ENCODE measurements at places on chromosomes 2 and 18.

GRCh38 chr18:36871801-36872200, 42.9 kb downstream of the KIAA1328 start:
- no peak for DNase-seq
- no peak overlapping the region for H3K4me3 ChIP-seq
- no peaks in the 10 kb centered on the region for H3K4me1 ChIP-seq

DNA sequence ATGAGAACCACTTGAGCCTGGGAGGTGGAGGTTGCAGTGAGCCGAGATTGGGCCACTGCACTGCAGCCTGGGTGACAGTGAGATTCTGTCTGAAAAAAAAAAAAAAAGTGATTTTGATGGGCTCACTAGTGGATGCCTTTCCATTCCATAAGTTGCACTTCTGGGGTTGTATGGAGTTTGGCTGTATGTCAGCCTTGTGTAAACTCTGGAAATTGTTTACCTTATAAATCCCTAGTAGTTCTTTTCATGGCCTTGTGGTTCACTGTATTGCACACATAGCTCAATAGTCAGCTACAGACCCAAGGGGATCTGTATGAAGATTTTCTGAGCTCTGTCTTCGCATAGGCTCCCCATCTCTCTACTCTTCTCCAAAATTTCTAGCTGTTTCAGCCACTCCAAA, 131.9 kb downstream of the SOX11 start:
- H3K36me3 ChIP-seq = no peaks in the 10 kb centered on the region
- H3K4me3 ChIP-seq = no peak overlapping the region
- DNase-seq = no peak
- H3K27me3 ChIP-seq = no peaks in the 10 kb centered on the region

DNA sequence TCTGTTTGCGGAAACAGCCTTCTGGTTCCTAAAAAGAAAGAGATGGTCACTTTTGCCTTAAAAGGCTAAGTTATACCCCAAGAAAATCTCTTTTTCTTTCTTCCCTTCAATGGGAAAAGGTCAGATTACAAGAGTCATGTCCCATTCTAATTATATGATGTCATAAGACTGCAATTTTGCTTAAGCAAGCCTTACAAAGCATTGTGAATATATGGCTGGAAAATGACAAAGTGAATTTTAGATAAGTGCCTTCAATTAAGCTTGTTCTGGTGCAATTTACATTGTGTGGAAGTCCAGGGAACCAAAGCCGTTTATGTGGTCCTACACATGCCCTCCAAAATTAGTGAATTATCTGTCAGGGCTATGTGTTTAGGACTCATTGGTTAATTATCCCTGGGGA, 7.6 kb upstream of the BMP10 start:
- H3K27ac ChIP-seq = no peak overlapping the region
- no peaks in the 10 kb centered on the region for H3K36me3 ChIP-seq
- no peak for DNase-seq

DNA sequence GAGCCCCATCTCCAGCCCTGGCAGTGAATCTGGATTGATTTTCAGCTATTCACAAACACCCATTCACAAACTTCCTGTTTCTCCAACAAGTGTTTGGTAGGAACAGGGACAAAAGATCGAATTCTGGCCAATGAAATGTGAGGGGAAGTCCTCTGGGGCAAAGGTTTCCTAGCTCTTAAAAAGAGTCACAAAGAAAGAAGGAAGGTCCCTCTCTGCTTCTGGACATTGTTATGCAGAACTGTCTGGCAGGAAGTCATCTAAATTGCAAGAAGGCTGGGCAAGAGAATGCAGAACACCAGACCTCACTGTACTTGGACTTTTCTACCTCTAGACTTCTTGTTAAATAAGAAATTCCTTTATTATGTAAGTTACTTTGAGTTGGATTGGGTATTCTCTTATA, 137.3 kb downstream of the CCDC148 start:
- no peak overlapping the region for H3K4me3 ChIP-seq
- H3K36me3 ChIP-seq = no peaks in the 10 kb centered on the region

- no peak overlapping the region for H3K27ac ChIP-seq
- H3K36me3 ChIP-seq = no peaks in the 10 kb centered on the region
- no peaks in the 10 kb centered on the region for H3K4me1 ChIP-seq
- no peak for DNase-seq
Measured at GRCh38 chr2:238055841-238056240, 5.0 kb upstream of the SCLY start.

- H3K4me1 ChIP-seq = no peaks in the 10 kb centered on the region
- no peak for DNase-seq
- H3K27me3 ChIP-seq = no peaks in the 10 kb centered on the region
- H3K27ac ChIP-seq = no peak overlapping the region
- H3K36me3 ChIP-seq = no peaks in the 10 kb centered on the region
Measured at GRCh38 chr2:67485431-67485830, 88.3 kb downstream of the ETAA1 start.

DNA sequence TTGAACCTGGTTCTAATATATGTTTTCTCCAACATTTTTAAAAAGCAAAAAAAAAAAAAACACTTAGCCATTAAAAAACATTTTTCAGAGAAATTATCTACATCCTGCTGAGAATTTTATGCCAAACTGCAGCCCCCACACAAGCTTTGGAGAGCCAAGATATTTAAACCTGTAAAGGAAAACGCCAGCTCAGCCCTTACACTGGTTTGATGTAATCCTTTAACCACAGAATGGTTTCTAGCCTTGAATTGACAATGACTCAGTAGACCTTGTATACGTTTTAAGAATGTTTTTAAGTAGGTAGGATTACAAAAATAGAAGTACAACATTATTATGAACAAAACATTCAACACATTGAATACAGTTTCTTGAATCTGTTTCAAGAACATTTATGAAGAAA, 113.6 kb downstream of the BABAM2 start:
- no peak overlapping the region for H3K4me3 ChIP-seq
- H3K4me1 ChIP-seq = peaks cover 1% of the 10 kb centered on the region
- H3K36me3 ChIP-seq = no peaks in the 10 kb centered on the region
- DNase-seq = no peak
- H3K27ac ChIP-seq = no peak overlapping the region
- no peaks in the 10 kb centered on the region for H3K27me3 ChIP-seq

DNA sequence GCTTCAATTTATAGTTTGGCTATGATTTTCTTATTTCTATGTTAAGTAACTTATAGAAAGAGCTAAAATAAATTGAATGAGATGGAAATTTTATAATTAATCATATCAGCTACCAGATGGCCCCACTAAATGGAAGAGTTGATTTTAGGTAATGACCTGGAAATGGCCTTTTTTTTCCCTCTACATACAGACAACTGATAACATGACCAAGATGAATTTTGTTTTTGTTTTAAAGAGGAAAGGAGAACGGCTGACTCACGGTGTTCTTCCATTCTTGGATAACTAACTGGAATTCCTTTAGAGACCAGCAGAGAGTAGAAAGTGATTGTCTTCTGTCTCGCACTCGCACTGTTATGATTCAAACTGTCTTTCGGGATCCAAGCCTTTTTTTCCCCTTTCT, 91.0 kb downstream of the TMEM185B start:
- H3K4me1 ChIP-seq = no peaks in the 10 kb centered on the region
- no peak overlapping the region for H3K4me3 ChIP-seq
- H3K27ac ChIP-seq = no peak overlapping the region
- DNase-seq = no peak
- no peaks in the 10 kb centered on the region for H3K27me3 ChIP-seq

- H3K27me3 ChIP-seq = no peaks in the 10 kb centered on the region
- no peaks in the 10 kb centered on the region for H3K36me3 ChIP-seq
Measured at GRCh38 chr2:196747400-196747799, 52.1 kb downstream of the GTF3C3 start.

DNA sequence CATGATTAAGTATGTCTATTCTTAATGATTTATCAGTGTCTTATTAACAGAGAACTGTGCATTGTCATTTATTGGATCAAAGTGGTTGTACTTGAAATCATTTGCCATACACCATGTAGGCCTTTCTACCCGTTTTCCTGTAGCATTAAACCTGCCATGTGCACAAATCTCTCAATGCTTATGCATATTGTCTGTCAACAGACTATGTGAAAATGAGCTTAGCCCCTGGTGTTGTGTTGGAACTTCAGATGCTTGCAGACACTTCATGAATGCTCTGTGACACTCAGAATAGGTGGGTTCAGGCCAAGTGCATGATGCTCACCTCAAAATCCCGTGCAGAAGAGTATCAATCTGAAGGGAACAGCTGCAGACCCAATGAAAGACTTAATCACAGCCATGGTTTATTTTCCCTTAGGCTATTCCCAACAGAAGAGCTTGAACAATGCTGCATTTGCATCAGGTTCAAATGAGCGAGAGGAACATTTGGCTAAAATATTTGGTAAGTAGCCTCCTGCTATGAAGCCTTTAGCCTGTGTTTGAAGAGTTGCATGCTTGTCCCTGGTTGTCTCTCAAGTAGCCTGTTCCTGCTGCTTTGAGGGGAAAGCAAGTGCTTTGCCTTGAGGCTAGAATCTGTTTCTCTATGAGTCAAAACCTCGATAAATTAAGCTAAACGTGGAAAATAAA, 6.1 kb downstream of the C2orf92 start:
- no peak for DNase-seq
- no peaks in the 10 kb centered on the region for H3K4me1 ChIP-seq
- H3K27me3 ChIP-seq = no peaks in the 10 kb centered on the region
- no peaks in the 10 kb centered on the region for H3K36me3 ChIP-seq

GRCh38 chr2:224927646-224928173, 114.6 kb downstream of the DOCK10 start:
- H3K27ac ChIP-seq = no peak overlapping the region
- H3K4me1 ChIP-seq = peaks cover 5% of the 10 kb centered on the region
- no peak overlapping the region for H3K4me3 ChIP-seq
- H3K27me3 ChIP-seq = no peaks in the 10 kb centered on the region

DNA sequence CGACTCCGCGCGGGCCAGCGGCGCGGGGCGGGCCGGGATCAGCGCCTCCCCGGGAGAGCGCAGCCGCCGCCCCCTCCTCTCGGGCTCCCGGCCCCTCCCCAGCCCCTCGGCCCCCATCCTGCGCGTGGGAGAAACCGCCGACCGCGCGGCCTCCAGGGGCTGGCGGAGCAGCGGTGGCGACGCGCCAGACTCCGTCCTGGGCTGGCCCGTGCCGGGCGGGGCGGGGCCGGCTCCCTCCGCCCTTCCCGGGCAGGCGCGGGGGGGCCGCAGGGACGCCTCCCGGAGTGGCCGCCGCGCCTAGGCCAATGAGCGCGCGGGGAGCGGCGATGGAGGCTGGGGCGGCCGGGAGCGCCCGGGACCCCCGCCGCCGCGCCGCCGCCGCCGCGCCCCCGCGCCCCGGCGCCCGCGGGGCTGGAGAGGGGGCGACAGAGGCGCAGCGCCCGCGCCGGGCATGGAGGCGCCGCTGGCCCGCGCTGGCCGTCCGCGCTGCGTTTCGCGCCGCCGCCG, 49.1 kb downstream of the KCNIP3 start:
- peak overlapping the region; percentile 69 for H3K4me3 ChIP-seq
- H3K4me1 ChIP-seq = peaks cover 8% of the 10 kb centered on the region
- H3K27me3 ChIP-seq = no peaks in the 10 kb centered on the region
- H3K27ac ChIP-seq = peak overlapping the region; percentile 78
- no peaks in the 10 kb centered on the region for H3K36me3 ChIP-seq

- no peak overlapping the region for H3K4me3 ChIP-seq
- H3K27ac ChIP-seq = no peak overlapping the region
- no peaks in the 10 kb centered on the region for H3K36me3 ChIP-seq
- no peaks in the 10 kb centered on the region for H3K27me3 ChIP-seq
- no peaks in the 10 kb centered on the region for H3K4me1 ChIP-seq
- no peak for DNase-seq
Measured at GRCh38 chr2:145076085-145076484, 556.2 kb upstream of the ZEB2 start.

DNA sequence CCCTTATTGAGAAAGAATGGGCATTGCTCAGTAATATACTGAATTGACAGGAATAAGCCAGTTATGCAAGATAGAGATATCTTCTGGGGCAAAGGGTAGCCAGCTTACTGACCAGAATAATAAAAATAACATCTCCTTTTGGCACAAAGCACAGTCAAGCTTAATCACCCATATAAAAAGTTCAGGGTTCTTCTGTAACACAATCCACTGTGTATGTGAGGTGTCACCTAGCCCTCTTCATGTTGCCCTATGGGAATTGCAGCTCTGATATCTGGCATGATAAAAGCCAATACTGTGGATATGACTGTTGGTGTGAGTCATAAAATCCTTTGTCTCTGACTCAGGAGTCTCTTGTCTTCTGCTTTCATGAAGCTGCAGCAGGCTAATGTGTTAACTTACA, 90.8 kb downstream of the DSEL start:
- DNase-seq = no peak
- no peaks in the 10 kb centered on the region for H3K4me1 ChIP-seq
- no peaks in the 10 kb centered on the region for H3K27me3 ChIP-seq
- no peaks in the 10 kb centered on the region for H3K36me3 ChIP-seq
- H3K27ac ChIP-seq = no peak overlapping the region

- no peak overlapping the region for H3K27ac ChIP-seq
- no peak for DNase-seq
- H3K36me3 ChIP-seq = no peaks in the 10 kb centered on the region
- no peak overlapping the region for H3K4me3 ChIP-seq
- H3K27me3 ChIP-seq = no peaks in the 10 kb centered on the region
- H3K4me1 ChIP-seq = peaks cover 13% of the 10 kb centered on the region
Measured at GRCh38 chr18:11009147-11009546, 140.2 kb downstream of the PIEZO2 start.

DNA sequence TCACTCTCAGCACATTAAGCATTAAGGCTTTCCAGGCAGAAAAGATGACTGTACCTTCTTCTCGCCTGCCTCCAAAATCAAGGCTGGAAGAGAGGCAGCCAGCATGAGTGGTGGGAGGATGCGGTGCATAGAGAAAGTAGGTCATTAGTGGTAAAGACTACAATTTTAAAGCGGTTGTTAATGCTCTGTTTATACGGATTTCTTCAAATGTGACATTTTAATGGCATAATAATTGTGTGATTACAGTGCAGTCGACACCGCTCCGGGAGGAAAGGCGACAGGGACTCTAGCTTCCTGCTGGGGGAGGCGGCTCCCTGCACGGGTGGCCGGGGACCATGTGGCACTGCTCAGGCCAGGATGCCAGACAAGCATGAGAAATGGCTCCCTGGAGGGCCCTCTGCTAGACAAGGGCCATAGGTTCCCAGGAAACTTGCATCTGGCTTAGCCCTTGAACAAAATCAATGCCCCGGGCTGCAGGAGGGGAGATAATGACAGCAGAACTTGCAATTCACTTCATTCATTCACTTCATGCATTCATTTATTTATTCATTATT, 129.6 kb downstream of the GALNT14 start:
- no peak for DNase-seq
- H3K27me3 ChIP-seq = no peaks in the 10 kb centered on the region
- no peaks in the 10 kb centered on the region for H3K4me1 ChIP-seq
- no peaks in the 10 kb centered on the region for H3K36me3 ChIP-seq
- no peak overlapping the region for H3K27ac ChIP-seq

DNA sequence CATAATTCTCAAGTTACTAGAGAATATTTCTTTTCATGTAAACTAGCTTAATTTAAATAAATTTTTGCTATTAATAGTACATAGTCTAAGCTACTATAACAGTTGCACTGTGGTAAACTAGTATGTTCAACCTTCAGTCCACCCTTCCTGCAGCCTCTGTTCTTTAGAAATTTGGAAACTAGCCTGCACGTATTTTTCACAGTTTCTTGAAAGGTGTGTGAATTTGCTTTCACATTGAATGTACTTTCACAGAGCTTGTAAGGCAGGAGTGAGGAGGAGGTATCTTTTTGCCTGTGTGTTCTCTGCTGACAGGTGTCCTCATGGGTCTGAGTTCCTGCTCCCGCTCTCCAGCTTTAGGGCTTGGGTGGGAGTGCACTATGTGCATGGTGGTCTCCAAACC, 117.5 kb downstream of the ATP9B start:
- H3K36me3 ChIP-seq = no peaks in the 10 kb centered on the region
- no peaks in the 10 kb centered on the region for H3K27me3 ChIP-seq
- peaks cover 4% of the 10 kb centered on the region for H3K4me1 ChIP-seq
- H3K4me3 ChIP-seq = no peak overlapping the region
